Caco-2 (cell line): ENCODE measurements at places on chromosomes 6 and 20. TPM values are rescaled to one million over a fixed set of nuclear protein-coding genes. Genes with fewer than 3 reads are reported as not detected.

- DNase-seq: no peak
These were observed 130.8 kb downstream of the TIAM2 start for GRCh38 chr6:155125906-155126305.

DNA sequence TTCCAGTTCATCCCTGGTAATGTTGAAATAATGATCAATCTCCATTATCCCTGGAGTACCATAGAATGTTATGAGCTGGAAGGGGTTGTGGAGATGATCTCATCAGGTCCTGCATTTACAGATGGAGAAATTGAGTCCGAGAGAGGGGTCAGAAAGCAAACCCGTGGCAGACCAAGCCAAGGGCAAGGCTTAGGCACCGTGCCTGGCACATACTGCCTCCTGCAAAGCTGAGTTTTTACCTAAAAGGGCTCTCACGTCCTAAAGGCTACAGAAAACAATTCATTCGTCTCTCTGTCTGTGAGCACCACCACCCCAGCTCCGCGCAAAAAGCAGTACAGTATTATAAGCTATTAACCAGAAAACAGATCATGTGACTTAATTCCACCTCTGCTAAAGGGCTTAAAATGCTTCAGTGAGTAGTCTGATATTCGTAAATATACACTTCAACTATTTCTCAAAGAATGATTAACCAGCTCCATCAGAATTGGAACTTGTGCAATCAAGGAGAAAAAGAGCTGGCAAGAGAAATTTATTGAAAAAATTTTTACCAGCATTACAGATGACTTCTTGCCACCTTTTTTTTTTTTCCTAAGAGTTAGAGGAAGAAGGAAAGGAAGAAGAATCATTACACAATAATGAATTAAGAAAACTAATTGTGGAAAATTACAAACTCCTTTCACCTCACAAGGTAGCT, 3.4 kb upstream of the PARD6B start:
- no peak for DNase-seq

DNA sequence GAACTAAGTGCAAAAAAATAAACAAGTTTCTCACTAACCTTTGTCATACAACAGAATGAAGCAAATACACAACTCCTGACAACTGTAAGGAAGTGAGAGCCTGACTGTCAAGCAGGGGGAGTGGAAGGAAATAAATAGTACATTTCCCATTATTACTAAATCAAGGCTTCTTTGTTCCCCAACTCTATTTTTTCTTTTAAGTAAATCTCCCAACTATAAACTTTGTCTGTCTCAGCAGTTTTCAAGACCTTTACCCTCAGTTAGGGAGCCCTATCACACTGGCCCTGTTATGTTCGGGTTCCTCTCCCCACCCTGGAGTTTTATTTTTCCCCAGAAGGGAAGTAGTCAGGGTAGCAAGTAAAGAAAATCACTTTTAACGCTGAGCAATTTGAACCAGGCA, 24.1 kb upstream of the IPCEF1 start:
- no peak for DNase-seq

DNA sequence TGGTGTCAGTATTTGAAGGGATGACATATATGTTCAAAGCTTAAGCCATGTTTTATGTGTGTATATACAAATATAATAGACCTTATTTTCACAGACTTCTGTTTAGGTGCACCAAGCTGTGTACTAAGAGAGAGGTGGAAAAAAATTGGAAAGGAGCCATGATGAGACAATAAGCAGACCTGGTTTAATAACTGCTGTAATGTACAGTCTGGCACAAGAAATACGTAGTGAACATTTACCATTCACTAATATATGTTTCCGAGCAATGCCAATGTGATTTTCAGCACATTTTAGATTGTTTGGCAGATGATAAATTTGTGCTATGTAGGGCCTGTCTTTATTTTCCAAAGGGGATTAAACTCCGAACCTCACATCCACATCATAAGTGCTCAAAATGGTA, 116.3 kb downstream of the KHDC1L start:
- DNase-seq: no peak

DNA sequence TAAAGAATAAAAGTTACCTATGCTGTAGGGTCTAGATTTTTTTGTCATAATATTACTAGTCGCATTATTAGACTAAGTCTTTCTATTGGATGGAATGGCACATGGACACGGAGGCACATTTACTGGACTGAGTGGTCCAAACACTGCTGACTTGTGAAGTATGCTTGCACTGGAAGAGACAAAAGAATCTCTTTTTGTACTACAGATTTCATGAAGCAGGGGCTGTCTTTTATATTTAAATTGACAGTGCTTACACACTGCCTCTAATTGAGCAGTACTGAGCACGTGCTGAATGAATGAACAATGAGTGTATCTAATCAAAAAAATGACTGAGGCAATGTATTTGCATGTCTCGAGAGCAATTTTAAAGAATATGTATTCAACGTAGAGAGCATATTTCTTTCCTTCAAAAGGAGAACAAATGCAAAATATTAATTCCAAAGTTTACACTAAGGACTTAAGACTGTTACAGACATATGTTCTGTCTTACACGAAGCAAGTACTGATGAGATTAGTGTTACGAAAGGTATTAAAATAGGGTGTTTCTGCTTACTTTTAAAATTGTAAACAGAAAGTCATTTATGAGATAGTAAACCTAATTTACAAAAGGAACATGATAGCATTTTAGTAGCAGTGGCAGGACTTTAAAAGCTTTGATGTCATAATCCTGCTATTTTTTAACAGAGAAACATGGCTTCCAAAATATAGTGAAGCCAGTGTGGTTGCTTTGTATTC, 8.3 kb downstream of the ELOVL2 start:
- DNase-seq: no peak

DNA sequence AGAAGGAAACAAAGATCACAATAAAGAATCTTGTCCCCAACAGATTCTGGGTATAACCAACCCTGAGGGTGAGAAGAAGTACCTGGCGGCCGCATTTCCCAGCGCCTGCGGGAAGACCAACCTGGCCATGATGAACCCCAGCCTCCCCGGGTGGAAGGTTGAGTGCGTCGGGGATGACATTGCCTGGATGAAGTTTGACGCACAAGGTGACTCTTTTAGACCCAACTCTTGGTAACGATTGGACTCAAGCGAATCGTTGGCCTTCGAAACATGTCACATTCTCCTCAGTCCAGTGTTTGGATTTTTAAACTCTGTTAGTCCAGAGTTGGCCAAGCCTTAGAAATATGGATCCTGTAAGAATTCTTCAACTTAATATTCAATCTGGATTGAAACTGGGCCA, 2.6 kb downstream of the PCK1 start:
- DNase-seq: no peak

DNA sequence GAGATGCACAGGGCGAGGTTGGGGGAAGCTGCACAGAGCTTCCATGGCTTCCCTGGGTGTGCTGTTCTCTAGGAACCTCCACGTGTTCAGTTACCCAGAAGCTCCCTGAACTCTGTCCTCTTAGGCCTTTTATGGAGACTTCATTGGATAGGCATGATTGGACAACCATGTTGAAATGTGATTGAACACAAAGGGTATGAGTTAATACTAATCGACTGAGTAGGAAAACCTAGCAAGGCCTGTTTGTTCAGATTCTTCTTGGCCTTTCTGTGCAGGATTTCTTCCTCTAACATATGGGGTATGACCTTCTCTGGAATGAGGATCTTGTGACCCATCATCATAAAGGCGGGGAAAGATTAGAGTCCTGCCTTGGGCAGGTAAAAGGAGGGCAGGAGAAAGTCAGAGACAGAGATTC, 70.7 kb upstream of the SMIM29 start:
- DNase-seq: peak; percentile 87

- no peak for DNase-seq
These were observed 109.2 kb upstream of the TMEM170B start for GRCh38 chr6:11428371-11428770.

DNA sequence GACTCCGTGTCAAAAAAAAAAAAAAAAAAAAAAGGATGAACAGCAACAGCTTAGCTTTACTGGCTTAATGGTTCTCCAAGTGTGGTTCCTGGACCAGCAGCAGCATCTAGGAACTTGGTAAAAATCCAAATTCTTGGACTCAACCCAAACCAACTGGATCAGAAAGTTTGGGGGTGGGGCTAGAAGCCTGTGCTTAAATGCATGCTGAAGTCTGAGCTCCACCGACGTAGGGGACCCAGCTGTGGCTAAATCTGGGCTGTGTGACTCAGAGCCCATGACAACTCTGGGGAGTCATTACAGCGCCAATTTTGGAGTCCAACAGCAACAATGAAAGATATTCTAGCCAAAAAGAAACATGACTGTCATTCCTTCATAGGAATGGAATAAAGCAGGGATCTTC, 13.6 kb upstream of the CHD6 start:
- no peak for DNase-seq

- no peak for DNase-seq
These were observed 36.3 kb downstream of the VTA1 start for GRCh38 chr6:142183351-142183750.

- DNase-seq: no peak
These were observed 1.4 kb upstream of the TRIM39 start for GRCh38 chr6:30325150-30325872.

- no peak for DNase-seq
These were observed 451.7 kb downstream of the GRIK2 start for GRCh38 chr6:101845172-101845571.

- no peak for DNase-seq
These were observed 1223.7 kb upstream of the EYS start for GRCh38 chr6:66930559-66931290.

DNA sequence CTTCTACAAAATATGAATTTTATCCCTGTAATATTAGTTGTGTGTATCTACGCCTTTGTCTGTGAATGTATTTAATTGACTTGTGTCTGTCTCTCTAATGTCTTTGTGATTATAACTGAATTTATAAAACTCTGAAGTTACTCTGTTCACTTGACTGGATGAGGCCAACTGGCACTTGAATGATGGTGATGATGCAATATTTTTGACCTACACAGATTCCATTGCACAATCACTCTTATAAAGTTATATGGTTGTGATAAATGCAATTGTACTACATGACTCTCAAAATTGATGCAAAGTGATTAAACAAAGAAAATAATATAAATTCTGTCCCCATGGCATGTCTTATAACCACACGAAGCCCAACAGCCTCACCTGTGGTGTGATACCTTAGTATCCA, 287.3 kb upstream of the PLN start:
- DNase-seq: no peak

GRCh38 chr20:5678777-5679176, 71.4 kb upstream of the SHLD1 start:
- no peak for DNase-seq

DNA sequence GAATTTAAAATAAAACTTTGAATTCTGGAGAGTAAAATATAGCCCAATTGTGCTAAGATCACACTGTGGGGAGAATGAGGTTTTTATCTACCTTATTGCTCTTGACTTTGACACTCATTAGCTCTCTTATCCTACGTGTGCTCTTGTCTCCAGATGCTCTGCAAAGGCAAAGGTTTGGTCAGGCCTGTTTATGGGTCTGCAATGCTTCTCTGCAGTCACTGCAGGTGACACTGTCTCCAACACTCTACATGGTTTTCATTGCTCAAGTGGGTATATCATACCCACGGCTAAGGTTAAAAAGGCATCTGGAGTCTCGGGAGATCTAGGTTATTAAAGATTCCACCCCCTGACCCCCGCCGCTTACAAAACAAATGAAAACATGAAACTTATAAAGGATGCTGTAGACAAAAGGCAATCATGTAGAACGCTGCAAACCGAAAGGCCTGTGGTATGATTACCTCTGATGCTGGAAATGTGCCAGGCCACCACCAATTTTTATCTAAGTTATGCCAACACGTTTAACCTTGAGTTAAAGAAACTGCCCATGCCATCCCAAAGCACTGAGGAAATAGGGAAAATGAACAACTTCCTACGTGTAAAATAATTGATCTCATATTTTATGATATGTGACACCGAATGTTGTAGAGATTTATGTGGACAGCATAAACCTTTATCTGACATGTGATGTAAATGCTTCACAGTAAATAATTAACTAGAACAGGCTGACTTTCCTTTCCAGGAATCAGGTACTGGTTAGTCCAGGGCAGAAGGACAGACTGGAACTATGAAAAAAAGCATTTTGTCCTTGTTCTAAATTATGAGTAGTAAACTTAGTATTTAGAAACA, 238.2 kb upstream of the NOX3 start:
- DNase-seq: no peak

RAB22A gene
- 24.1 and 25.7 TPM in 2 replicates for total RNA-seq

MATN4 gene
- not detected in 2 replicates for total RNA-seq

ANKRD66 gene
- not detected in 2 replicates for total RNA-seq

TNFRSF21 gene
- 60.8 and 64.4 TPM in 2 replicates for total RNA-seq

PERP gene
- total RNA-seq: 141 and 152 TPM in 2 replicates

NOX3 gene
- not detected in 2 replicates for total RNA-seq

CRNKL1 gene
- total RNA-seq: 27.0 and 30.6 TPM in 2 replicates

IL20RA gene
- total RNA-seq: 0.65 and 1.6 TPM in 2 replicates

LSM2 gene
- 56.3 and 61.2 TPM in 2 replicates for total RNA-seq

SCRT2 gene
- total RNA-seq: not detected in 2 replicates

COL21A1 gene
- 1.2 and 1.3 TPM in 2 replicates for total RNA-seq
